ENCODE measurements at places on chromosomes 12 and 14.

DNA sequence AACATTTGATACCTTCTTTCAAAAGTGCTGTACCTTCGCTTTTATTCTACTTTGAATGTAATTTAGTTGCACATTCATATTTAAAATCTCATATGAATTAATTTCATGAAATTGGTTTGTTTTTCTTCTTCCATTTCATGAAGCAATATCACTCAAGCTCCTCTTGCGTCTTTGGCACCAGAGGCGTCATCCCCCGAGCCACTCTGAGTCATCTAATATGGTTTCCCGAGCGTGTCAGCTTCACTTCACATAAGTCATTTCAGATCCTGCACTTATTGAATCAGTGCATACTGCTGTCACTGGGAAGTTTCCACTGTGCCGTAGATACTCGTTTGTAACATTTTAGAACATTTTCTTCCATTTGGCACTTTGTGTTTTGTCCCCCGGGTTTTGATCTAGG, 105.6 kb downstream of the SLC25A47 start:
- DNase-seq = no peak

GRCh38 chr14:99270458-99271220, 1.4 kb downstream of the BCL11B start:
- DNase-seq = no peak

GRCh38 chr12:4984971-4985370, 58.7 kb upstream of the KCNA5 start:
- DNase-seq = no peak

DNA sequence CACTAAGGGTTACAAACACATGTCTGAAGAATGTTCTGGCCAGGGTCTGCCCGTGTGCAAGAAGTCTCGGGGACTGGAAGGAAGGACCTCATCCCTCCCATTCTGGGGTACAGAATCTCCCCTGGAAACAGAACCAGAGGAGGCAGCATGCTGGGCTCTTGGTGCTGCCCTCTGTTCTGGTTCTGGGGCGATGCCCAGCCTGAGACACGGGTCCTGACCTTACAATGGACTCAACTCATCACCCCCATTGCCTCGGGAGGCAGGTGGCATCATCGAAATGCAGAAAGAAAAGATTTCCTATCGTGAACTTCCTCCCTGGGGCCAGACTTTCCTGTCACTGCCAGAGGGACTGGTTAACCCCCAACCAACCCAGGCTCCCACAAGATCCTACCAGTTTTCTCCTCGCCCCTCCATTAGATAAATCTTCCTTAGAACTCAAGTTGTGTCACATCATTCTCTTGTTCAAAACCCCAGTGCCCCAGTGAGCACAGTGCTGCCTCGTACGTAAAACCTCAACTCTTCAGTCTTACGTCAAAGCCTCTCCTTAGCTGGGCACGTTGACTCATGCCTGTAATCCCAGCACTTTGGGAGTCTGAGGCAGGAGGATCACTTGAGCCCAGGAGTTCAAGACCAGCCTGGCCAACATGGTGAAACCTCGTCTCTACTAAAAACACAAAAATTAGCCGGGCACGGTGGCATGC, 52.1 kb downstream of the PSMA6 start:
- no peak for DNase-seq

- no peak for DNase-seq
These were observed 2.8 kb upstream of the ANO6 start for GRCh38 chr12:45213107-45213506.
